ENCODE measurements at places on chromosomes 5 and 9. TPM values are rescaled to one million over a fixed set of nuclear protein-coding genes. Genes with fewer than 3 reads are reported as not detected.

DNA sequence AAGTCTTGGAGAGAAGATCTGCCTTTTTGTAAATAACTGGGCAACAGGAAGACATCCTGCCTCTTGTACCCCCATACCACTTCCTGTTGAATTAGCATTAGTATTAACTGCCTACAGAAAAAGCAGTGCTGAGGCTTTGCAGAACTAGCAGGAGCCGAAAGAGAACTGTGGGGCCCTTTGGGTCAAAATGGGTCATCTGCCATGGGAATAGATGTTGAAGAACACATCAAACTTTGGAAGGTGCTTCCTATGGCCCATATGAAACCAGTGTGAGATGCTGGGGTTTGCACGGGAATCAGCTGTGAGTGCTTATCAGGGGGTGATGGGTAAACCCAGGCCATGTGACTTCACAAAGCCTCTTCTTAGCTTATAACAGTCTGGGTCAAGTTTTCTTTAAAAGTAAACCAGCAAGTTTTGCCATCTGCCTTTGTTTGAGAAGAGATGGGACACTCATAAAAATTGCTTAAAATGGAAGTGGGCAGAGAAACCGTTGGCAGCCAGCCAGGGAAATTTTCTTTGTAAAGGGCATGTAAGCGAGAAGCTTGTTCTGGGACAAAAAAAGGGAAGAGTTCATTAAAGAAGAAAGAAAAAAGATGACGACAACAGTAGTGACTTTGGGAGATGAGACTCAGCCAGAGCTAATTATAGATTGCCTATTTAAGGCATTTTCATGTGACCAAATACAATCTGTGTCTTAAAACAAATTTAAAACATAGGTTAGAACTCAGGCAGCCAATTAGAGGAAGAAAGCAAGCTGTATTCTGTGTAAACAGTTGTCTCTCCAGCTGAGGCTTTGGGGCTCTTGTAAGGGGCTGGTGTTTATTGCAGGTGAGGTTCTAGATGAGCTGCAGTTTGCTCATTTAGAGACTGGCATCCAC is 4.4 kb downstream of the SLC25A25 start:
- DNase-seq, result no peak

- DNase-seq, result no peak
Measured at GRCh38 chr5:173638126-173639040, 21.9 kb upstream of the BOD1 start.

- DNase-seq, result no peak
Measured at GRCh38 chr5:36060420-36060887, 6.2 kb downstream of the UGT3A2 start.

GRCh38 chr5:177973066-177973635 is 22.9 kb downstream of the PROP1 start:
- no peak for DNase-seq

DNA sequence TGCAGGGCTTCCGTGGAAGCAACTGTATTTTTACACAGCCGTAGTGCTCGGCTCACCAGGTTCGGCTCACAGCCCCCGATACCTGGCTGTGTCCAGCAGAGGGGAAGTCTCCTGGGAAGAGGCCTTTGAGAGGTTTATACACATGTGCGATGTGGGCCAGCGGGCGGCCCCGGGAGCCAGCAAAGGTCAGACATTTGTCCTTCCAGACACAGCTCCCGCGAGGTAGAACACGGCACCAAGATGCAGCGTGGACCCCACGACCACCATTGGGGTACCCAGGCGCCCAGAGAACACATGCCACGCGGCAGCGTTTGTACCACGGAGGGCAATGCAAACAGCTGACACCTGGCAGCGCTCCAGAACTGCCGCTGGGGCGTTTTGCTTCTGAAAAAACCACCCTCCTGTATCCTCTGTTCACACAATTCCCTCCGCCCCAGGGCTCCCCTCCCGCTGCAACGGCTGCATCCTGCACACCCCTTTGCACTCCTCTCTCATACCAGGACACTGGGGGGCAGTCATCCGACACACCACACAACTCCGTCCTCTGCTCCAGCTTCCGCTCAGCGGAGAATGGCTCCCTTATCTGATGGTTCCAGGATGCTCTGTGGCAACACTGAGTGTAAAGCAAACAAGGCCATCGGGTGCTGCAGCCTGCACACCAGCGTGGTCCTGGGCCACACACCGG is 235.3 kb downstream of the SYK start:
- peak; percentile 78 for DNase-seq

DNA sequence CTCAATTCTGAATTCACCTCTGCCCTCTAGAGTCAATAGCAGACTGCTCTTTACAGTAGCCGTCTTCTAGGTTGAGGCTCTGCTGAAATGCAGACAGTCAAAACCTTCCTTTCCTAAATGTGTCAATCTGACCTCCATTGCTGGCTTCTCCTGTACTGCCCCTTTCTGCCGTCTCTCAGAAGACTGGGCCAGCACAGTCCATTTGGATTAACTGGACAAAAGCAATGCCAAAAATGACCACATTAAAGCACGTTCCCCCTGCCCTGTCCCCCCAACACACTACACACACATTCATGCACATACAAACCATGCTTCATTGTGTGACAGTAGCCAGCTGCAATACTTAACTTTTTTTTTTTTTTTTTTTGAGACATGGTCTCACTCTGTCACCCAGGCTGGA is 130.2 kb upstream of the LIFR start:
- DNase-seq, result no peak

- DNase-seq, result no peak
Measured at GRCh38 chr5:3384531-3384930, 211.1 kb upstream of the IRX1 start.

GRCh38 chr9:92328225-92328624 is 2.5 kb downstream of the CENPP start:
- no peak for DNase-seq

DNA sequence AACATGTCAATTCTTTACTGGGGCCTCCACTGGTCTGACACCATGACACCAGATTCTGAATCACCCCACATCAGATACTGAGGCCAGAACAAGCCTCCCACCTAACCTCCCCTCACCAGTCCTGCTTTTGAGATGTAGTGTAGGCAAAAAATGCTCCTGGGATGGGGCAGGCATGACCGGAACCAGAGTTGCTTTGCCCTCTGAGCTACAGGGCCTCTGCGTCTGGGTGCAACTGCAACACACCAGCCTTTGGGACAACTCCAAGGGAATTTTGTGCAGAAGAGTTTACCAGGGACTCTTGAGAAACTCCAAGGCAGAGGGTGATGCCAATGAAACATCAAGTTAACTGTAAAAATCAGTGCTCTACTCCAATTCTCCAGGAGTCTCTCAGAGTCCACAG is 79.4 kb downstream of the SIL1 start:
- DNase-seq, result no peak

DNA sequence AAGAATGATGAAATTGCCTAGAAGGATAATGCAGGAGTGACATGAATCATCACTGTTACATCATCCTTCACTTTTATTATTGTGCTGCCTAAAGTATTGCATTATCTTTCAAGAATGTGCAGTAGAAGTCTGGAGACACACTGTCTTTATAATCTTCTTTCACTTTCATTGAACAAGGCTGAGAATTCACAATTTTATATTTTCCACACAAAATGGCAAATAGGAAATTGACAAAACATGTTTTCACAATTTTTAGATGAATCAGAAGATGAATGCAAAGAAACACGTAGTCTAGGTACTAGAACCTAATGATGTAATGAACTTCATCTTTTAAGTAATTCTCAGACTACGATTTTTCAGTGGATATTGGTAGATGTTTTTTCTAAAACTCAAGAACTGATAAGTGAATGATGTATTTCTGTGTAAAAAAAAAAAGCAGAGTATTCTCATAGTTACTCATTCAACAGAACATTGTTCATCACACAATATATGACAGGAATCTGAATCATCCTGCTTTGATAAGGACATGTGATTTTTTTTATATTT is 131.5 kb upstream of the GRHPR start:
- no peak for DNase-seq

GRCh38 chr9:91047993-91048607 is 246.5 kb downstream of the SYK start:
- no peak for DNase-seq

DNA sequence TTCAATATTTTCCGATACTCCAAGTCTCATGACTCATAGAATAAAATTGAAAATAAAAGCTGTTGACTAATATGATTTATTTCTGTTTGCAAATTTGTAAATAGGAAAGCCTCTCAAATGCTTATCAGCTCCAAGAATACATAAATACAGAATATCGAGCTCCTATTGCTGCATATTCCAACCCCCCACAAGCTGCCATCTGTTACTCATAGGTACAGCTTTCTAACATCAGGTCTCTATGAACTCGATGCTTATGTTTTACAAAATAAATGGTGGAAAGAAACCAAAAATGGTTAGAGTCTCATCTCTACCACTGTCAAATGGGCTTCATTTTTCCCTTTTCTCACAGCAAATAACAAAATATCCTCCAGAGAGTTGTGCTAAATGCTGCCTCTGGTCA is 631.6 kb upstream of the CDH18 start:
- no peak for DNase-seq

- no peak for DNase-seq
Measured at GRCh38 chr9:5838884-5839571, 6.1 kb upstream of the ERMP1 start.

- no peak for DNase-seq
Measured at GRCh38 chr9:27209034-27209433, 87.9 kb downstream of the EQTN start.

DNA sequence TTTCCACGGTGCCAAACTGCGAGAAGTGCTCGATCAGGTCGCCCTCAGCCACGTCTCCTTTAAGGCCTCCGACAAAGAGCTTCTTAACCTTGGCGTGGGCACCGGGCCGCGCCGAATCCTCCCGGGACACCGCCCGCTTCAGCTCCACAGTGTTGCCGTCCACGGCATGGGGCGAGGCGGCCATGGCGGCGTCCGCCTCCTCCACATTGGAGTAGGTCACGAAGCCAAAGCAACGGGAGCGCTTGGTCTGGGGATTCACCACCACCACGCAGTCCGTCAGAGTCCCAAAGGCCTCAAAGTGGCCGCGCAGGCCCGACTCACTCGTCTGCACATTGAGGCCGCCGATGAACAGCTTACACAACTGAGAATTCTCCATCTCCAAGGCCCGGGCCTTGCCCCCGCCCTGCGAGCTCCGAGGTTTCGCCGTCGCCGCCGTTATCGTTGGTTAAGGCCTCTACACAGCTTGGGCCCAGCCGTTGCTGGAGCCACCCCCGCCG is 424 bp downstream of the HNRNPA0 start:
- DNase-seq, result no peak

GRCh38 chr9:14782286-14783051 is 59.9 kb upstream of the CER1 start:
- DNase-seq, result no peak

GRCh38 chr5:150641006-150641570 is 628 bp downstream of the SYNPO start:
- DNase-seq, result no peak

- DNase-seq, result no peak
Measured at GRCh38 chr5:176929654-176930053, 30.5 kb upstream of the HK3 start.

GRCh38 chr9:91147079-91147708 is 214.5 kb downstream of the AUH start:
- no peak for DNase-seq

DNA sequence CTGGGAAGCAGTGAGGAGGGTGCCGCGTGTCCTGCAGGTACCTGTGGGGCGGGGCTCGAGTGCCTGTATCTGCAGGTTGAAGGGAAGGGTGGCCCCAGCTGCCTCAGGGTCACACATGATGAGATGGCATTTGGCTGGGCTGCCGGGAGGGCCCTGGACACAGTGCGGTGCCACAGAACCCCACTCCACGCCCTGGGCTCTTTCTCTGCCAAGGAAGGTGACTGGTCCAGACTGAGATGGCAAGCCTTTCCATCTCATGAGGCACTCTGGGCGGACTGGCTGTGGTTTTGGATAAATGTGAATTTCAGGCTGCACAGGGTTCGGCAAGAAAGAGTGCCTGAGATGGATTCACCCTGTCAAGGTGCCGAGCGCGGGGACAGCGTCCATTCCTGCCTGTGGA is 69.4 kb downstream of the FGF18 start:
- DNase-seq, result no peak

The DROSHA gene
- total RNA-seq, result 125 TPM

The IFNE gene
- total RNA-seq, result 0.14 TPM

The PCDHA12 gene
- 10.7 TPM for total RNA-seq

The COL15A1 gene
- total RNA-seq, result 0.44 TPM

The ZNF622 gene
- 29.2 TPM for total RNA-seq

The ARL14EPL gene
- not detected for total RNA-seq

All from WTC11 (cell line).